ENCODE measurements at places on chromosomes 4 and X.

DNA sequence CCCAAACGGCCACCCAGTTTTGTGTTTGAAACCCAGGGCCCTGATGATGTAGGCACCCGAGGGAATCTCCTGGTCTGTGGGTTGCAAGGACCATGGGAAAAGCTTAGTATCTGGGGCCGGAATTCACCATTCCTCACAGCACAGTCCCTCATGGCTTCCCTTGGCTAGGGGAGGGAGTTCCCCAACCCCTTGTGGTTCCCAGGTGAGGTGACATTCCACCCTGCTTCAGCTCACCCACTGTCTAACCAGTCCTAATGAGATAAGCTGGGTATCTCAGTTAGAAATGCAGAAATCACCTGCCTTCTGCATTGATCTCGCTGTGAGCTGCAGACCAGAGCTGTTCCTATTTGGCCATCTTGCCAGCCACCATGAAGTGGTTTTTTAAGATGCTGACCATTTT lies 84.0 kb downstream of the PRKG2 start:
- H3K27ac ChIP-seq, result no peak overlapping the region
- DNase-seq, result no peak

DNA sequence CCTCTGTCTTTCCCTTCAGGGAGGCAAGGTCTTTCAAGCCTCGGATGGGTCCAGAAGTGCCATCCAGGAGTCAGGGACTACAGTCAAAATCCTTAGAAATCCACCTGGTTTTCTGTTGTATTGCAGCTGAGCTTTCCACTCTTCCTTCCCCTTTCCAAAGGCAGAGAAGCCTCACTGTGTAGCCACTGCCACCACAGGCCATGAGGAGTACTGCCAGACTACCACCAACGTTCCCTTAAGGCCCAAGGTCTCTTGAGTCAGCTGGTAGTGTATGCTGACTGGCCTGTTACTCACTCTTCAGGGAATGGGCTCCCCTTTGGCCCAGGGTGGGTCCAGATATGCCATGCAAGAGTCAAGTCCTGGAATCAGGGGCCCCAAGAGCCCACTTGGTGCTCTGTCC lies 1454.1 kb downstream of the PCDH19 start:
- no peaks in the 10 kb centered on the region for H3K27me3 ChIP-seq
- H3K36me3 ChIP-seq, result no peaks in the 10 kb centered on the region
- no peak overlapping the region for H3K4me3 ChIP-seq
- peak; percentile 16 for DNase-seq

GRCh38 chrX:43618366-43619205 lies 37.5 kb upstream of the MAOA start:
- H3K36me3 ChIP-seq, result no peaks in the 10 kb centered on the region
- H3K4me1 ChIP-seq, result no peaks in the 10 kb centered on the region
- no peak overlapping the region for H3K4me3 ChIP-seq
- peak; percentile 41 for DNase-seq

DNA sequence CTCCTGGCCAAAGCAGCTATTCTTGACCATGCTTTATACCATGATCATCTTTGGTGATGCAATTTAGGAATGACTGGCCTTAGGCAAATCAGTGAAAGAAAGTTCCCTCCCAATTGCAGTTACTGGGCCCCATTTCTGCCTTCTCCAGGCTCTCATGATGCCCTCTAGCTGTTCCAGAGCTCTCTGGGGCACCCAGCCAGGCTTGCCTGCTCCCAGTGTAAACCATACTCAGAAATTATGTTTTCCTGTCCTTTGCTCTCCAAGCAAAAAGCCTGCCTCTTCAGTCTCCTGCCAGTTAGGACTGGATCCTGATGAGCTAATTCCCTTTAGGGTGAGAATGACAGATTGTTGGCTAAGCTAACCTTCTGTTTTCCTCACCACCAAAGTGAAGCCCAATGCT lies 85.3 kb upstream of the RBPJ start:
- no peaks in the 10 kb centered on the region for H3K27me3 ChIP-seq
- no peak overlapping the region for H3K27ac ChIP-seq
- no peaks in the 10 kb centered on the region for H3K36me3 ChIP-seq
- H3K4me1 ChIP-seq, result peaks cover 3% of the 10 kb centered on the region

DNA sequence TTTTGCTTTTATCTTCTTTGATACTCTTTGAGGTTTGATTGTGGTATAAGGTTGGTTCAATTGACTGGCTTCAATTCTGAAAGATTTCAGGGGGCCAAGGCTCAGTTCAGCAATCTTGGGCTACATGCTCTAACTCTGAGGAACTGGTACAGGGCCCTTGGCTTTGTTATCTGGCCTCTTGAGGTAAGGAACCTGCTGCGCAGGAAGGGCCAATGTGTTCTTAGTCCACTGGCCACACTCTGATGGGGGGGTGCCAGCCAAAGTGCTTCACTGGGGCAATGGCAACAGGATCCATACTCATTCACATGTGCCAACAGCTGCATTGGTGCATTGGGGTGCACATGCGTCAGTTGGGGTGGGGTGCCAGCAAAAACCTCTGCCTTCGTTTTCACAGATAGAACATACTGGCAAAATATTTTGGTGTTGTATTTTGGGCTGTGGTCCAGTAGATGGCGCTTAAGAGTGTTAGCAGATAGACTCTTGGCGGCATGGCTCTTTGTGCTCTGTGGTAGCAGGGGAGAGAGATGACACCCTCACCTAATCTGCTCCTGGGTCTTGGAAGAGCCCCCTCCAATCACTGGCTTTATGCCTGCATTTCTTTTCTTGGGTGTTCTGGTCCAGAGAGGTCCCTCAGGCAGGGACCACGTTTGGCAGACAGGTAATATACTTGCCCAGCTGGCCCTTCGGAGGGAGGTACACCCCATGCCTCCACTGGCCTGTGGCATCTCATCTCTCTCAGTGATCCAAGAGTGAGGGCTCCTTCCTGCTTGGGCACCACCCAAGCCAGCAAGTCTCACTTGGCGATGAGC lies 42.9 kb downstream of the NDST3 start:
- H3K4me3 ChIP-seq, result no peak overlapping the region
- DNase-seq, result no peak
- no peak overlapping the region for H3K27ac ChIP-seq
- no peaks in the 10 kb centered on the region for H3K4me1 ChIP-seq
- H3K36me3 ChIP-seq, result no peaks in the 10 kb centered on the region
- H3K27me3 ChIP-seq, result no peaks in the 10 kb centered on the region

DNA sequence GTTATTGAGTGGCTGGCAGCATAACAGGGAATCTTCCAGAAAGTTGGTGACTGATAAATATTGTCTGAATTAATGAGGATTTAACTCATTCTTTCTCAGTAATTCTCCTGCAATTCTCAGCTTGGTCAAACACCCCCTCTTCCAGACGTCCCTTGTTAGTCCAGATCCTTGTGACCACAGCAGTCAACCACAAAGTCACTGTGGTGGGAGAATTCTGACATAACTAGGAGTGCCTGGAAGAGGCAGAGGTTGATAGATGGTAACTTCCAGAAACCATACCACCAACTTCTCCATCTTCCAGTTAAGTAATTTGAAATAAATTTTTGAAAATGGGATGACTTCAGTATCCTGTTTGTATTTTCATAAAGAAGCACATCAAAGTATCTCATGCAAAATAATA lies 90.1 kb downstream of the CEP44 start:
- no peaks in the 10 kb centered on the region for H3K36me3 ChIP-seq
- no peak overlapping the region for H3K4me3 ChIP-seq
- H3K27me3 ChIP-seq, result no peaks in the 10 kb centered on the region

DNA sequence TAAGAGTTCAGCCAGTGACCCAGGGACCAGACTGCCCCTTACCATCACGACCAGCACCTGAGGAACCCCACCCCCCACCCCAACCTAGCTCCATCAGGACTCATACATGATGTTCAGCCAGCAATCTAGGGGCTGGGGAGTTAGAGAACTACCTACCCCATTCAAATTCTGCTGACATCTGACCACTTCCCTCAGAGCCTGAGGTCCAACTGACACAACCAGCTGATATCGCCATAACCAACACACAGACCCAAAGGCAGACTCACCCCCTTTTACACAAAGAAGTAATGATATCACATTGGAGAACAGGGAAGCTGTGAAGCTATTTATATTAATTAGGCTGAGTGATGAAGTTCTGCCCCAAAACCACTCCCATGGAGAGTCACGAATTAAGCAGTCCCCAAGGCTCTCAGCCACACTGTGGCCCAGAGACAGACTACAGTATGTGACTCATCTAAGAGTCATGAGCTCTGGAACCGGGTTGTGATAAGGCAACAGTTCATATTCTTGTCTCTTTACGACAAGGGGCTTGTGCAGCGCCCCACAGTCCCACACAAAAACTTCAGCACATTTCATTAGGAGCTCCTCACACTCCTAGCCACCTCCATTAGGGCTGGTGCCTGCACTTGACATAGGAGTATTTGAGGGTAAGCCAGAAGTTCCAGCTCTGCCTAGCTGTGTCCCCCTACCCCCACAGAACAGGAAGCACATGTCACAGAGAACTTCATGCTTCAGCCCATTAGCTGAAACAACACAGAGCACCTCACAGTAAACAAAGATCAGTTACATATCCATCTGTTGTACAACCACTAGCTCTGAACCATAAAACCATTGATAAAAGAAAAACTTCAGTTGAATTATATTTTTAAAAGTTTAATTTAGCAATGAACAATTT lies 184.7 kb upstream of the ZCCHC13 start:
- no peaks in the 10 kb centered on the region for H3K27me3 ChIP-seq
- H3K36me3 ChIP-seq, result no peaks in the 10 kb centered on the region
- no peak overlapping the region for H3K27ac ChIP-seq
- no peak overlapping the region for H3K4me3 ChIP-seq
- no peaks in the 10 kb centered on the region for H3K4me1 ChIP-seq

- no peak overlapping the region for H3K27ac ChIP-seq
- H3K27me3 ChIP-seq, result no peaks in the 10 kb centered on the region
- H3K4me3 ChIP-seq, result no peak overlapping the region
Measured at GRCh38 chrX:153886915-153887314, 942 bp upstream of the L1CAM start.

- H3K4me1 ChIP-seq, result no peaks in the 10 kb centered on the region
- H3K36me3 ChIP-seq, result no peaks in the 10 kb centered on the region
- DNase-seq, result no peak
- H3K27ac ChIP-seq, result no peak overlapping the region
Measured at GRCh38 chr4:22764183-22764582, 71.4 kb downstream of the GBA3 start.

DNA sequence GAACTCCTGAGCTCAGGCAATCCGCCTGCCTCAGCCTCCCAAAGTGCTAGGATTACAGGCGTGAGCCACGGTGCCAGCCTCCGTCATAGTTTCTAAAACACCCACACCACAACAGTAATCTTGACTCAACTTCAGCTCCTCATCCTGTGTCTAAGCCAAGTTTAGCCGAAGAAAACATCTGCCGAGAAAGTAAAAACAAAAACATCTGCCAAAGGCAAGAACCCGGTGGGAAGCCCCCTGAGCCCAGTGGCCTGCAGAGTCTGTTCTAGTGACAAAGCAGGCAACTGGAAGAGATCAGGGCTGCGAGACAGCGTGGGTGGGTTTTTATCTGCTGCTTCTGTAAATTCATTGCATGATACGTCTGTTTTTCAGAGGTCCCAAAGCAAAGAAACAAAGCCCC lies 26.6 kb upstream of the CD99 start:
- no peaks in the 10 kb centered on the region for H3K4me1 ChIP-seq
- no peaks in the 10 kb centered on the region for H3K27me3 ChIP-seq
- no peaks in the 10 kb centered on the region for H3K36me3 ChIP-seq

GRCh38 chr4:153087671-153088194 lies 116.5 kb upstream of the TRIM2 start:
- peaks cover 5% of the 10 kb centered on the region for H3K4me1 ChIP-seq
- H3K4me3 ChIP-seq, result no peak overlapping the region
- H3K27me3 ChIP-seq, result no peaks in the 10 kb centered on the region
- H3K36me3 ChIP-seq, result no peaks in the 10 kb centered on the region

GRCh38 chr4:7341491-7342222 lies 93.1 kb downstream of the PSAPL1 start:
- H3K36me3 ChIP-seq, result no peaks in the 10 kb centered on the region
- H3K27ac ChIP-seq, result no peak overlapping the region
- no peak for DNase-seq
- H3K4me1 ChIP-seq, result no peaks in the 10 kb centered on the region
- no peaks in the 10 kb centered on the region for H3K27me3 ChIP-seq

- no peak for DNase-seq
- no peaks in the 10 kb centered on the region for H3K4me1 ChIP-seq
- no peaks in the 10 kb centered on the region for H3K36me3 ChIP-seq
Measured at GRCh38 chr4:2535376-2536192, 863 bp upstream of the FAM193A start.

GRCh38 chr4:94577136-94577535 lies 125.4 kb downstream of the PDLIM5 start:
- 0 out of 2 replicates have a peak, but pooled peaks cover 3% of the 10 kb centered on the region for H3K4me1 ChIP-seq
- H3K36me3 ChIP-seq, result no peaks in the 10 kb centered on the region
- H3K4me3 ChIP-seq, result no peak overlapping the region
- H3K27ac ChIP-seq, result no peak overlapping the region

DNA sequence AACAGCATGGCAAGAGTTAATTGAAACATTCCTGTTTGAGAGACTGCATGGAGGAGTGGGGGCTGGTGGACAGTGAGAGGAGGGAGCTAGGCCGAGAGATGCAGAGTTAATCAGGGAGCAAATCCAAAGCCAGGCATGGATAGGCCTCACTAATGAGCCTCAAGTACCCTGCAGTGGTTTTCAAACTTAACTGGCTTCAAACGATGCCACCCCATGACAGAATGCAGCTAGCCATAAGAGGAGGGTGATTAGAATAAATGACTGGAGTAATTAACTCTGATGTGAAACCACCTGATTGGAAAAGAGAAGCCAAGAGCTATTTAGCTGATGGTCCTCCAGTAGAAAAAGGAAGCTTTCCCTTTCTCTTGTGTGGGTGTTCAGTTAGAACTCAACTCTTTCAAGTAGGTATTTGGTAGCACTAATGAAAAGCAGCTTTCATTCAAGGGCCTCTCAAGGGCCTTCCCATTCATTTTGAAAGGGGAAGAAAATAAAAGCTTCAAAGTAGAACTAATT lies 215.4 kb upstream of the MAB21L2 start:
- DNase-seq, result no peak
- peaks cover 2% of the 10 kb centered on the region for H3K27me3 ChIP-seq
- H3K27ac ChIP-seq, result no peak overlapping the region
- no peak overlapping the region for H3K4me3 ChIP-seq
- peaks cover 2% of the 10 kb centered on the region for H3K4me1 ChIP-seq

DNA sequence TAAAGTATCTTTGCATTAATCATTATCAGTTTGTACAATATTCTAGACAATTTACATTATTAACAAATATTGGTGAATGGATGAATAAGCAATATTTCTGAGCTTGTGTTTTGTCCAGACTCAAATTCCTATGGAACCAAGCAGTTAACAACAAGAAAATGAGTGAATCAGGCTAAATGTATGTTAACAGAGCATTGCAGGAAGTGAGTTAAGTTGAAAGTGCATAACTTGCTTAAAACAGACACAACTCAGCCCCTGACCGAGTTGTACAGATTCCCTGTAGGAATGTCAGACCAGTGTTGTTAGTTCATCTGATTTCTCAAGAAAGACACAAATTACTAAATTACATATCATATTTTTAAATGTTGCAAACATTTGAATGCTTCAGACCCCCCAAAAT lies 23.7 kb upstream of the CSN1S1 start:
- H3K27me3 ChIP-seq, result no peaks in the 10 kb centered on the region
- H3K27ac ChIP-seq, result no peak overlapping the region
- no peaks in the 10 kb centered on the region for H3K36me3 ChIP-seq
- DNase-seq, result no peak

GRCh38 chrX:153766098-153766817 lies 2.2 kb downstream of the PLXNB3 start:
- no peak for DNase-seq
- H3K36me3 ChIP-seq, result no peaks in the 10 kb centered on the region
- no peak overlapping the region for H3K4me3 ChIP-seq
- no peak overlapping the region for H3K27ac ChIP-seq
- no peaks in the 10 kb centered on the region for H3K27me3 ChIP-seq
